ENCODE measurements at places on chromosomes 7 and 10.

DNA sequence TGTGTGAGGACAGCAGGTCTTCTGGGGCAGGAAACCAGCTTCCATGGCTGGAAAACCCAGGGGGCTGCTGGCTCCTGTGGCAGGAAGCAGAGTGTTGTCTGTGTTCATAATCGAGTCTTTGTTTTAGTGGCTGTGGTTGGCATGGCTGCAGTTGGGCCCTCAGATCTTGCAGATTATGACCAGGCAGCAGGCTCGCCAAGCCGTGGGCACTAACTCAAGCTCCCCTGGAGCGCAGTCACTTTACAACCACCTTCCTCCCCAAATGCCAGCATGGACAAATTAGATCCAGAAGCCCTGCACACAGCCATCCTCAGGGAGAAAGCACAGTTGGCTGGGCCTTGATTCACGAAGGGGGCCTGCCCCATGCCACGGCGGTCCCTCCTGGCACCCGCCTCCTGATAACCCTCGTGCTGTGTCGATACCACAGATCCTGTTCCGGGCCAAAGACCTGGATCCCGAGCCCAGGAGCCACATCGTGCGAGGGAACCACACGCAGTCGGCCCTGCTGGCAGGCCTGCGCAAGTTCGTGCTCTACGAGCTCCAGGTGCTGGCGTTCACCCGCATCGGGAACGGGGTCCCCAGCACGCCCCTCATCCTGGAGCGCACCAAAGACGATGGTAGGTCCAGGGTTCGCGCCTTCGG is 552.5 kb upstream of the FOXK1 start:
- no peak for DNase-seq

DNA sequence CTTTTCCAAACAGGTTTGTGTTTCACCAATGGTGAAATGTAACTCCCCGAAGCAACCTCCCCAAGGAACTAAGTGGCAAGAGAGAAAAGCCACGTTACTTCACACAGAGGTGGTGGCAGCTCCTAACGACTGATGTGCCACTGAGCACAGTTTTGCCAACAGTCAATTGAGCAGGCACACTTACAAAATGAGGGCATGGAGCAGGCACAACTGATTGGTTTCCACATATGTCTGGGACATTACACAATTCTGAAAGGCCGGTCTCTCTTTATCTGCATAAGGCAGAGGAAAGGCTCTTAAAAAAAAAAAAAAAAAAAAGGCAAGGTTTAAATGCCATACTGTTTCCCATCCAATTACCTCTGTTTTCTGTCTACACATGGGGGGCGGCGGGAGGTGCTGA is 86.7 kb downstream of the GFRA1 start:
- DNase-seq: no peak

GRCh38 chr10:113390896-113391295 is 162.0 kb upstream of the HABP2 start:
- DNase-seq: no peak

- DNase-seq: no peak
Measured at GRCh38 chr10:79507440-79508167, 4.7 kb upstream of the EIF5AL1 start.
